Mesendoderm (in vitro differentiated cells): ENCODE measurements at places on chromosomes 4 and X.
A peak's percentile ranks its signal among the peaks of the same experiment; 100 is the strongest.

- DNase-seq, result no peak
These were observed 47.0 kb downstream of the SOD3 start for GRCh38 chr4:24842356-24842755.

GRCh38 chrX:72309297-72310071 lies 3.8 kb upstream of the CITED1 start:
- DNase-seq, result peak; percentile 58

- DNase-seq, result no peak
These were observed 113.0 kb downstream of the PRDM5 start for GRCh38 chr4:120809518-120809917.

DNA sequence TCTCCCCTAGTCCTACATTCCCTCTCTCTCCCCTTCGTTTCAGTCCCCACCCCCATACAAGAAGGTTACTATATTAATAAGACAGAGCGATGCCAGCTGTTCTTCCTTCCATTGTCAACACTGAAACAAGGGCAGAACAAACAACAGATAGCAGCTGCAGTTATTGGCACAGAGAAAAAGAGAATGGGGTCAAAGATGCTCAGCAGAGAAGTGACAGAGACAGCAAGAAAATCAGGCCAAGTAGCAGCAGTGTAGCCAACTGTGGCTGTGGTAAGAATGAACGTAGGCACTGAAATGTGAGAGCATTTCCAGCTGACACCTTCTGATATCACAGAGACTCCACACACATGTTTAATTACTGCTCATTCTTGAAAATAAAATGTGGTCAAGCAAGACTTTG lies 641.8 kb downstream of the FSTL5 start:
- no peak for DNase-seq

DNA sequence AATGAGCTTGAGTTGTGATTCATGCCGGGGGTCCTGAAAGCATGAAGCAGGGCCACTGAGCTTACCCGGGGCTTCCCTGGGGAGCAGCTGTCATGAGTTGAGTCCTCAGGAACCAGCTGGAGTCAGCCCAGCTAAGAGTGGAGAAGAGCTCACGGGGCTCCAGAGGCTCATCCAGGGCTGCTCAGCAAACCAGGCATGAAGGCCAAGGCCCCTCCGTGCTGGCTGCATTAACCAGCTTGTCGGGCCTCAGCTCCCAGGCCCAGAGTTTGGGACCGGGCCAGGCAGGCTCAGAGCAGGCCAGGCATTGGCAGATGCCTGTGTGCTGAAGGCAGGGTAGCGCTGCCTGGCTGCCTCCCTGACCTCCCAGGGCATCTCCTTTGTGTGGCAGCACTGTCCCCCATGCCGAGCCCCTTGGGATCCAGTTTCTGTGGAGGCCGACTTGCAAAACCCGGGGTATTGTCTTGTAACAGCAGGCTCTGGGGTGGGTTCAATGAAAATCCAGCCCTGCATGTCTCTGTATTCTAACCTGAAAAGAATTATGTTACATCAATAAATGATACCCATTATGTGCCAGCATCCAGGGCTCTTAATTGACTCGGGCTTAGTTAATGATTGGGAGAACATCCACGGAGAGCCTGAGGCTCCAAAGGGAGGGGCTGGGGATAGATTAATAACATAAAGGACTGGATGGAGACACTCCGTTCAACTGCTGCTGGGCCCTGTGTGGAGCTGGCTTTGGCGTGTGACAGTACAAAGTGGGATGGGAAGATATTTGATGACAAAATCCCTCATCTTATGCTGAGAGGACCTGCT lies 68.0 kb upstream of the MSX1 start:
- DNase-seq, result no peak

DNA sequence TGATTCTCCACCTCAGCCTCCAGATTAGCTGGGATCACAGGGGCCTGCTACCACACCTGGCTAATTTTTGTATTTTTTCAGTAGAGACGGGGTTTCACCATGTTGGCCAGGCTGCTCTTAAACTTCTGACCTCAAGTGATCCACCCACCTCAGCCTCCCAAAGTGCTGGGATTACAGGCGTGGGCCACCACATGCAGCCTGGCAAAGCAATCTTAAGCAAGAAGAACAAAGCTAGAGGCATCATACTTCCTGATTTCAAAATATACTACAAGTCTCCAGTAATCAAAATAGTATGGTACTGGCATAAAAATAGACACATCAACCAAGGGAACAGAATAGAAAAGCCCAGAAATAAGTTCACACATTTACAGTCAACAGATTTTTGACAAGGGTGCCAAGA lies 12.8 kb upstream of the F8A1 start:
- DNase-seq, result no peak

GRCh38 chr4:114088481-114088880 lies 109.0 kb upstream of the ARSJ start:
- no peak for DNase-seq

DNA sequence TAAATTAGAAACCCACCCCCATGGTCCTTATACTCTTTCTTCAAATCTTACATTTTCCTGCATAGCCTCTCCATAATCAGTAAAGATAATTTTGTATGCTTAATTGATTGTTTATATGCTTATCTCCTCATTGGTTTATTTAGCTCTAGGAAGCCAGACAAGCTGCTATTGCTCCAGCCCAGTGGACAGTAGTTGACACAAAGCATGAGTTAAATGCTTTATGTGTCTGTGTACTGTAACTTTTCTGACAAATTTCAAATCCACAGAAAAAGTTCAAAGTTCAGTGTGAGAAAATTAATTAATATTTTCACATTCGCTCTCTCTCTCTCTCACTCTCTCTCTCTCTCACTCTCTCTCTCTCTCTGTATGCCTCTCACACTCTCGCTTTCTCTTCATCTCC lies 181.7 kb downstream of the GABRB1 start:
- no peak for DNase-seq

DNA sequence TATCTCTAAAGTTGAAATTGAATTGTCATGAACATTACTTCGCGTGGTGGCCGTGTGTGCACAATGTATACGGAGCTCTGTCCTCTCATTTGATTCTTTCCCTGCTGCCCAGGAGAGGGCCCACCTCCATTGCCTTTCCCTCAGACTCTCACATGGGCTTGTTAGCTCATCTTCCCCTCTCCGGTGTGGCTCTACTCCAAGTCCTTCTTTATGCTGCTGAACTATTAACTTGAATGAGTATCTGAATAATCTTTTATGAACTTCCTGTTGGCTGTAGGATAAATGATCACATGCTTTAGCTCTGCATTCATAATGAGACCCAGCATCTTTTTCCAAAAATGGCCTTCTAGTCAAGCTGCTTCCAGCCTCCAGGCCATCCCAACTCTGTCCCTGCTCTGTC lies 68.8 kb upstream of the CLNK start:
- DNase-seq, result no peak

GRCh38 chr4:182600093-182600492 lies 317.1 kb downstream of the DCTD start:
- no peak for DNase-seq

- DNase-seq, result no peak
These were observed 6.4 kb downstream of the TCEAL8 start for GRCh38 chrX:103248553-103248952.
